Cortex of kidney (tissue), 1 donor: ENCODE measurements at places on chromosomes 5 and 9.

GRCh38 chr9:116450378-116451139, 236.5 kb upstream of the TRIM32 start:
- no peak for DNase-seq

GRCh38 chr9:72478966-72479365, 42.4 kb upstream of the TMC1 start:
- DNase-seq, result no peak

- DNase-seq, result no peak
Observed at GRCh38 chr5:66169534-66169933, 25.4 kb downstream of the SREK1 start.

- DNase-seq, result no peak
Observed at GRCh38 chr5:145350513-145350912, 484.6 kb downstream of the PRELID2 start.

DNA sequence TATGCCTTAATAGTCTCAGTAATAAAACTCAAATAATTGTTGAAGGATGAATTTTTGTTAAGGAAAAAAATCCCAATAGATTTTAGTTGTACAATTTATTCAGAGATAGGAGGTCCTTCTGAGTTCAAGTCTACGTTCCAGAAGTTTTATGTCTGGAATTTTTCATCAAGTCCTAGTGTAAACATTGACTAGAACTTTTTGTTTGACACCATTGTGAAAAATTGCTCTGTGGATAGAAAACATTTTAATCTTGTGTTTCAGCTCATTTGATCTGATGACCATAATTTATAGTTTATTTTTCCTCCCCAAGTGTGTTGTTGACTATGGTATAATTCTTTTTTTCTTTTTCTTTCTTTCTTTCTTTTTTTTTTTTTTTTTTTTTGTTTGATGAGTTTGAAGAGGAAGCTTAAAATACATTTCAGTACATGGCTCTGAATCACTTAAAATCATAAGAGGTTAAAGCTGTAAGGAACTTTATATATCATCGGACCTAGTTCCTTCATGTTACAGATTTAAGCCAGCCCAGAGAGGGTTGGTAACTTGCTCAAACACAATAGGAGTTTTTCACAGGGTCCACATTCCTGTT, 20.7 kb downstream of the ITGA1 start:
- no peak for DNase-seq

DNA sequence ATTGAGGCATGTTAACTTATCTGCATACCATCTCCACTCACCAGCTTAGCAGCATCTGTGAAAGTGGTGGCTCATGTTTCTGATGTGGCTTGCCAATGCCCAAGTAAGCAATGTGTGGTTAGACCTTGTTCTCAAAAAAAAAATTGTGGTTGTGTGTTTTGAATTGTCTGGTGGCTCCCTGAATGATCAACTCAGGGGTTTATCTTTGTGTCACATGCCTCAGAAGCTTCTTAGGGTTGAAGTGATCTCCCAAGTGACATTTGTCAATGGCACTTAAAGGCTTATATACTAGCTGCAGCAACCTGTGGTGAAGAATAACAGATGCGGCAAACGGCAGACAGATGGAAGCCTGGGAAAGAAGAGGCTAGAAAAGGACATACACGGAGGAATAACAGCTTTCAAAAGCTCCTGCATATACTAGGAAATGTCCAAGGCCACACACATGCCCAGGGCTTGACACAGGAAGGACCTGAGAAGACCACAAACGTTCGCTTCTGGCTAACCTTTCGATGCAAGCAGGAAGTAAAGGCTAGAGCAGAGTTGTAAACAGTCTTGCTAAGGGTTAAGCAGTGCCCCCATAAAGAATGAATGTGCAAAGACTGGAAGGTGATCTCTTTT, 42.2 kb upstream of the FSD1L start:
- no peak for DNase-seq
